ENCODE measurements at places on chromosomes 7 and 10.

- ATAC-seq, result no peak
Measured at GRCh38 chr10:28897617-28898464, 220.5 kb downstream of the BAMBI start.

- ATAC-seq, result peak; percentile 32
Measured at GRCh38 chr10:133260895-133261725, 15.6 kb downstream of the ADAM8 start.

- ATAC-seq, result no peak
Measured at GRCh38 chr7:38462819-38463218, 168.4 kb downstream of the AMPH start.

DNA sequence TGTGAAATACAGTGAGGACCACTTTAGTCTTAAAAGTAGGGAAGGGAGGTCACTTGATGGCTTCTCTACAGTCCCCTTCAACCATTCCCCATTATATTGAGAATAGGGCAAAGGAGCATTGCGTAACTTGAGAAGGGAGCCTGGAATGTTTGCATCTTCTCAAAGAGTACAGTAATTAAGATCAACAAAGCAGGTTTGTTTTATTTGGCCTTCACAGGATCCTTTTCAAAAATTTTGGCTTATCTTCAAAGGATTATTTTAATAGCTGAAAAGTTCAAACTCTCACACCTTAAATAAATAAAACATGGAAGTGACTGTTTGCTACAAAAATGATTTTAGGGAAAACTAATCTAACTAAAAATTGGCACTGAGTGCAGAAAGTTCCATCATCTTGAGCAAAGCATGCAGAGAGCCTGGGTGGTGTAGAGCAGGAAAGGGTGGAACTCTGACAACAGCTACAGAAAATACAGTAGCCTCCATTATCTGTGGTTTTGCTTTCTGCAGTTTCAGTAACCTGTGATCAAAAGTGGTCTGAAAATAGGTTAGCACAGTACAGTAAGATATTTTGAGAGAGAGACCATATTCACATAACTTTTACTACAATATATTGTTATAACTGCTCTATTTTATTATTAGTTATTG is 214.0 kb downstream of the MDFIC start:
- ATAC-seq, result peak; percentile 51

- ATAC-seq, result no peak
Measured at GRCh38 chr7:99030457-99030856, 113.5 kb downstream of the SMURF1 start.
